NCI-H2171 (cell line): ENCODE measurements at places on chromosomes 2 and 18.

GRCh38 chr18:217532-218336 is 50.1 kb downstream of the THOC1 start:
- no peak for DNase-seq

DNA sequence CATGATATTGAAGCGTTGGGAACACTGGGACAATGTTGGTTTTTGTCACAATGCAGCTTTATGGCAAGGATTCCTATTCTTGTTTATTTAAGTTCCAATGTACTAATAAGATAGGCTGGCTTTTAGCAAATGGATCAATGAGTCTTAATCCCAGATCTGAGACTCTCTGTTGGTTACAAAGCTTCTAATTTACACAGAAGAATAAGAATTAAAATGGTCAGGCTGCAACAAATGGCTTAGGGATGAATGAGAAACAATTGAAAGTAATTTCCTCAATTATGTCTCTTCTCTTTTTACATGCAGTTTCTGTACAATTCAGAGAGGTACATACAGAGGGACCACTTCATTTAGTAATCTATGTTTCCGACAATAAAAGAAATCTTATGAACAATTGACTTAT is 640.4 kb downstream of the NRXN1 start:
- DNase-seq: no peak

DNA sequence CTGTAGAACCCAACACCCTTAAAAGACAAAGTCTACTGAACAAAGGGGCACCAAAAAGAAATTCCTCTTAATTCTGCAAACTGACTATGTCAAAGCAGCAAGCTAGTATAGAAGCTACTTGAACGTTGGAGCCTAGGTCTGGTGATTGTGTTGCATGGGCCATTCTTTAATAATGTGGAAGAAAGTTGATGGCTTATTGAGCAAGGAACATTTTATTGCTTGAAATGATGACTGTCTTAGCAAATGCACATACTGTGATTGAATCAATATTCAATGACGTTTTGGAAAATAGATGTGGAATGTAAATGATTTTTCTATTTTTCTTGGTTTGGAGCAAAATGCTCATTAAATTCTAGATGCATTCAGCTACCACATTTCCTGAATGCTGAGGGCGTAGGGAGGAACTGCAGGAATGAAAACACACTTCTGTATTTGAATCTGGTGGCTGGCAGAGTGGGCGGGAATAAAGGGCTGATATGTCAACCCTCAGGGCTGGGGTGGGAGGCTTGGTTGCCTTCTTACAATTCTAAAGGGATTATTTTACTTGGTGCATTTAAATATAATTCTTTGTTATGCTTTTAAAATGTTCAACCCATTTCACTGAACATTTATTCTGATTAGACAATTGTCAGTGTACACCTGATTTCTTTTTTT is 26.5 kb downstream of the MYO3B start:
- DNase-seq: no peak

GRCh38 chr2:8580316-8581233 is 101.3 kb upstream of the ID2 start:
- DNase-seq: no peak

DNA sequence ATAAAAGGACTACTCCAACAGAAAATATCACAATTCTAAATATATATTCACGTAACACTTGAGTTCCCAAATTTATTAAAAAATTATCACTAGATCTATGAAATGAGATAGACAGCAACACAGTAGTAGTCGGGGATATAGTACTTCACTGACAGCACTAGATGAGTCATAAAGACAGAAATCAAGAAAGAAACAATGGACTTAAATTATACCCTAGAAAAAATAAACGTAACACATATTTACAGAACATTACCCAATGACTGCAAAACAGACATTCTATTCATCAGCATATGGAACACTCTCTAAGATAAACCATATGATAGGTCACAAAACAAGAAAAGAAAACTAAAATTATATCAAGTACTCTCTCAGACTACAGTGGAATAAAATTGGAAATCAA is 429.4 kb downstream of the MBD2 start:
- DNase-seq: no peak

- DNase-seq: no peak
Measured at GRCh38 chr18:35049111-35050027, 8.2 kb downstream of the MAPRE2 start.

GRCh38 chr2:230307485-230307884 is 19.5 kb upstream of the SP140L start:
- no peak for DNase-seq

DNA sequence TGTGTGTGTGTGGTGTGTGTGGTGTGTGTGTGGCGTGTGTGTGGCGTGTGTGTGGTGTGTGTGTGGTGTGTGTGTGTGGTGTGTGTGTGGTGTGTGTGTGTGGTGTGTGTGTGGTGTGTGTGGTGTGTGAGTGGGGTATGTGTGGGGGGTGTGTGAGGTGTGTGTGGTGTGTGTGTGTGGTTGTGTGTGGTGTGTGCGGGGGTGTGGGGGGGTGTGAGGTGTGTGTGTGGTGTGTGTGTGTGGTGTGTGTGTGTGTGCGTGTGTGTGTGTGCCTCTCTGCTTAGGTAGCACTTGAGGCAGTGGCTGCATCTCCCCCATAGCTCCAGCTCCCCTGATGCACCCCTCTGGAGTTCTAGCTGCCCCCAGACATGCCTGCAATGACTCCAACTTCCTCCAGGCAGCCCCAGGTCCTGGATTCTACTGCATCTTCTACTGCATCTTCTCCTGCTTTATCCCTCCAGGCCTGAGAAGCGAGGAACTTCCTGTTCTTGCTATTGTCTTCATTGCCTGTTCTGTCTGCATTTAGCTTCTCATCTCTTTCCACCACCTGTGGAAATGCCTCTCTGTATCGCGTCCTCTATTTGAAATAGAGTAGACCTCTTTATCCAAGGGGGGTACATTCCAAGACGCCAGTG is 22.2 kb upstream of the MLPH start:
- no peak for DNase-seq

GRCh38 chr18:56065086-56065485 is 477.1 kb upstream of the TCF4 start:
- DNase-seq: no peak

DNA sequence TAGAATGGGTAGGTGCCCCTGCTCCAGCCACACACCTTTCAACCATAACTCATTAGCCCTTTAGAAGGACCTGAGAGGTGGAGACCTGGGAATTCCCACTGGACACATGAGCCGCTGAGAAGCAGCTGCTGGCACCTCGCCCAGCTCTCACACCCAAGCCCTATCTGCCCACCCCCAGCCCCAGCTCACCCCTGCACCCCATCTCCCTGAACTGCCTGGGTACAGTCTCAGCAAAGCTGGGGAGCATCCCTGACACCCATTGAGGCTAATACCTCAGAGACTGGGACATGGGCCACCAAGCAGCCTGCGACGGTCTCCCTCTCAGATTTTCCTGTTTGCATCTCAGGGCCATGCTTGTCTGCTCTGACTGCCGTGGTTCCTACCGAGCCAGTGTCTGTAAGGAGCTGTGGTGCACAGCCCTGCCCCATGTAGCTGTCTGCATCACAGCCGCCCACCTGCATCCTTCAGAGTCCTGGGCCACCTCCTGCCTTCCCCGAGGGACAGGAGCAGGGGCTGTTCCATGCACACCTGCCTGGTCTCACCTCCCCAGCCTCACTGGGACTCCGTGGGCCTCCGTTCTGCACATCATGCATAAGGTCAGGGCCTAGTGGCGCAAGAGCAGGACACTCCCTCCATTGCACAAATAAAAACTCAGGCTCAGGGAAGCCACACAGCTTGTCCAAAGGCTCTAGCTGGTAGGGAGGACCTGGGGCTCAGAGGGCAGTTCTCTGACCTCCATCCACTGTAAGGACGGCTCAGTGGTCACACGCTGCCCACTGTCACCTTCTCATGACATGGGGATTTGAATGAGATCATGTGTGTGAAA is 90.0 kb downstream of the SEPTIN10 start:
- no peak for DNase-seq

- no peak for DNase-seq
Measured at GRCh38 chr2:205117125-205117524, 565.2 kb upstream of the NRP2 start.
